Gastrocnemius medialis (tissue), 4 donors: ENCODE measurements at places on chromosomes 5 and 9. TPM values are rescaled to one million over a fixed set of nuclear protein-coding genes. Genes with fewer than 3 reads are reported as not detected.

DNA sequence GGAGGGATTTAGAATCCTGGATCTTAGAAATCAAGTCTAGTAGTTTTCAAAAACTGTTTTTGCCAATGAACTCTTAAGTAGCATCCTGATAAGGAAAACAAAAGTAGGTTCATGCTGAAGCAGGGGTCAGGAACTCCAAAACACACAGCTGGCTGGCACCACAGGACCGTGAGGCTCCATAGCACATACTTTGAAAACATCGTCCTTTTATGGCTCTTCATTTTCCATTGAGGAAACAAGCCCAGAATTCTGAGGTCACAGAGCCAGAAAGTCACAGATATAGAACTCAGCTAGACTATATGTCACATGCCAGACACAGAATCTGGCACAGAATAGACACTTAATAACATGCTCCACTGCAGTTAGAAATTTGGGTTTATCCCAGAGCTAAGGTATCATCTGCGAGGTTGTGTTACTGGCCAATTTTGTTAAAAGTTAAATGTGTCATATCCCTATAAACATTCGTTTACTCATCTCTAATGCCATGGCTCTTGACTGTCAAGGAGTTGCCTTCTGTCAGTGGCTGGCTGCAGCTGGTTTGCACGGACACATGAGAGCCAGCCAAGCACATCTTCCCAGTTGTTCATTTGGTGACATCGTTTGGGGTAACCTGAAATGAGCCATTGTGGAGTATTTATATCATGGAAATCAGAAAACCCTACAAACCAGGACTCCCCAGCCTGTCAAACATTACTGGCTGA lies 58.8 kb downstream of the FAM78A start:
- H3K27ac ChIP-seq, result no peak overlapping the region
- DNase-seq, result no peak
- H3K27me3 ChIP-seq, result no peaks in the 10 kb centered on the region
- H3K36me3 ChIP-seq, result no peaks in the 10 kb centered on the region

- DNase-seq, result no peak
- H3K27ac ChIP-seq, result no peak overlapping the region
- no peaks in the 10 kb centered on the region for H3K27me3 ChIP-seq
Observed at GRCh38 chr5:38830521-38831051, 15.2 kb upstream of the OSMR start.

The PTPDC1 gene
- total RNA-seq, result 4.3 TPM

- no peak overlapping the region for H3K4me3 ChIP-seq
- H3K27me3 ChIP-seq, result no peaks in the 10 kb centered on the region
- peaks cover 22% of the 10 kb centered on the region for H3K4me1 ChIP-seq
- no peak overlapping the region for H3K27ac ChIP-seq
Observed at GRCh38 chr9:127628758-127629467, 16.8 kb downstream of the STXBP1 start.

DNA sequence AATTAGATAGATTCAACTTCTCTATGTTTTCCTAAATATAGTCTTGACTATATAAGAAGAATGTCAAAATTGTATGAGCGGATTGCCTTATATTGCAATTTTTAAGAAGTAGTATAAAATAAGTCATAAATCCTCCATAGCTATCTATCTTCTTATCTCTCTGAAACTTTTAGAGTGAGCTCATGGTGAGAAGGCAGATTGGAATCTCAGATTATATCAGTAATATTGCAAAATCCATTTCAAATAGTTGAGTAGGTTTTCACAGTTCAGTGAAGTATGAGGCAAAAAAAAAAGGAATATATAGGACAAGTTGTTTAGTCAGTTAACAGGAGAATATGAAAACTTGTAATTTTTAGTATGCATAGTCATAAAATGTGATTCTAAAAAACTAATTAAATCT lies 156.4 kb downstream of the FAM174A start:
- no peak overlapping the region for H3K27ac ChIP-seq
- H3K4me1 ChIP-seq, result no peaks in the 10 kb centered on the region
- H3K36me3 ChIP-seq, result no peaks in the 10 kb centered on the region
- no peak for DNase-seq

DNA sequence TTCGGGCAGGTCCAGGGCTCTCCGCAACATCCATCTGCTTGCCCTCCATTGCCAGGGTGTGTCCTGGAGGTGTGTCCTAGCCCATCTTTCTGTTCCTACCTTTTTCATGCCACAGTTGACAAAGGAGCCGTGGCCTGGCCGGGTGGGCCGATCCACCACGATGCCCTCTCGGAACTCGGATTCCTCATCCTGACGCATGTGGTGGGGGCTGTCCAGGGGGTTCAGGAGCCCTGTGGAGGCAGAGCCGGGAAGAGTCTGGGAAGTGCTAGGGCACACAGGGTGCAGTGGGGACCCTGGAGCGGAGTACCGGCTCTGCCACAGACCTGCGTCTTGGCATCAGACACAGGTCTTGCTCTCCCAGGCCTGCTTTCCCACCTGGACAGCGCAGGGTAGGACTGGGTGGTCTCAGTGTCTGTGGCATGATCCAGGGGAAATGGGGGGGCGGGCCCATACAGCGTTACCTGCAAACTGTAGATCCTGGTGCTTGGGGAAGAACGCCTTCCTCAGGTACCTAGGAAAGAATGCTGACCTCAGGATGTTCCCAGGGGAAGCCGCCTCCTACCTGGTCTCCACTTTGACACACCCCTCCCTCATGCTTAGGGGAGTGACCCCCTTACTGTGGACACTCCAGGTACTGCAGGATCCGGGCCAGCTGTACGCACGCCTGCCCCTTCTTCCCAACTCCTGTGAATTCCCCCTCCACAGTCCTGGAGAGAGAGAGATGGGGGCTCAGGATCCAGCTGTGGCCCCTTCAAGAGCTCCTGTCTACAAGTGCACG lies 3.5 kb downstream of the SPOUT1 start:
- H3K36me3 ChIP-seq, result no peaks in the 10 kb centered on the region
- no peak overlapping the region for H3K27ac ChIP-seq
- peaks cover 13% of the 10 kb centered on the region for H3K4me1 ChIP-seq
- no peak for DNase-seq
